NCI-H774 (cell line): ENCODE measurements at places on chromosomes 6 and 20.

- DNase-seq: no peak
These were observed 571.0 kb downstream of the RNF144B start for GRCh38 chr6:18958146-18958545.

DNA sequence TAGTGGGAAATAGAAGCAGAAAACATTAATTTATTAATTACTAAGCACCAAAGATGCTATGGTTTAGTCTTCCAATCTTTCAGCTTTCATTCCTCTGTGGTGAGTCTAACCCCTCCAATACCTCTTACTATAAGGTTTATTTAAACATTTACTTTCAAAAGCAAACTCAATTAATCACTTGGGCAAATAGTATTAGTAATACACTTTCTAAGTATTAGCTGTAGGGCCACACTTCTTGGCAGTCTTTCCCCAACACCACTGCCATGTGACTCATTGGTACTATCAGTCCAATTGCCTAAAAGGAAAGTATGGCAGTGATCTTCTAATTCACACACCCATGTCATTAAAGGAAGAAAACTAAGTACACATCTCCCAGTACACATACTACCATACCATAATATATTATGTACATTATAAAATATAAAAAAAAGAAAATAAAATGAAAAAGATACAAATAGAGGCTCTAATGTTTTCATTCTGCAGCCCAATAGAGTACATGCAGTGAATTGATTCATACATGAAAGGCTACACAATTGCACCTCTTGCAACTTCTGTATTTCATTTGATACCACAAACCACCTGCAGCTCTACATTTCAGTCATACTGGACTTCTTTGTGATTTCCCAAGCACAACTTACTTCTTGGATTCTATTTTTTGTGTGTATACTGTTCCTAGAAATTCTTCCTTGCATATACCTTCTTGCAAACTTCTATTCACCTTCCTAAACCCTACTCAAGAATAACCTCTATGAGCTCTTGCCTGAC is 218.6 kb downstream of the PKHD1 start:
- DNase-seq: no peak

DNA sequence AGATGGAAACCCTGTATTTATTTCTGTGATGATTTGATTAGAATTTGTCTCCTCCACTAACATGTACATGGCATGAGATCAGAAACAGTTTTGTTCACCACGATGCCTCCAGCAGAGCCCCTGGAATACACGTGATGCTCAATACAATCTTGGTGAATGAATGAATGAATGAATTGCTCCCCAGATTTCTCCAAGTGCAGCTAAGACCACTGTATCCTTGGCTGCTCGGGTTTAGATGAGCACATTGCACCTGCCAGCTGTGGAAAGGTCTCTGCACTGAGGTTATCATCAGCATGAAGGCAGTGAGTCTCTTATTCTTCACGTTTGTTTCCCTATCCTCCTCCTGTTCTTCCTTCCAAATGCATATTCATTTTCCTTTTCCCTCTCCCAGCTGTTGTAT is 17.9 kb downstream of the CASS4 start:
- no peak for DNase-seq

- DNase-seq: no peak
These were observed 53.6 kb upstream of the SIRPA start for GRCh38 chr20:1841554-1842140.

DNA sequence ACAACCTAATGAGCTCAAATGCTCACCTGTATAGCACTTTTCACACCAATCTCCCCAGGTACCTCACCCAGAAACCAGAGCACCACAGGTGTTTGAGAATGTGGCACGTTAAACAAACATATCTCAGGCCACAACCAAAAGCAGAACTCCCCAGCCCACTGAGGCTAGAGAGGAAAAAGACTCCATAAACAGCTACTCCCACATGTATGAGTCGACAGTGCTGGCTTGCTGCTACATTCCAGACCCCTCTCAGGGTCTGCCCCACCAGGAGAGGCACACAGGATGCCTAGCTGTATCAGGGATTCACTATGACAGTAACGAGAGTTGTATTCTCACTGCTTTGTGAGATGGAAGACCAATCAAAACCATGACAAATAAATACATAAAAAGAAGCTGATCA is 242.6 kb upstream of the ARID1B start:
- no peak for DNase-seq

DNA sequence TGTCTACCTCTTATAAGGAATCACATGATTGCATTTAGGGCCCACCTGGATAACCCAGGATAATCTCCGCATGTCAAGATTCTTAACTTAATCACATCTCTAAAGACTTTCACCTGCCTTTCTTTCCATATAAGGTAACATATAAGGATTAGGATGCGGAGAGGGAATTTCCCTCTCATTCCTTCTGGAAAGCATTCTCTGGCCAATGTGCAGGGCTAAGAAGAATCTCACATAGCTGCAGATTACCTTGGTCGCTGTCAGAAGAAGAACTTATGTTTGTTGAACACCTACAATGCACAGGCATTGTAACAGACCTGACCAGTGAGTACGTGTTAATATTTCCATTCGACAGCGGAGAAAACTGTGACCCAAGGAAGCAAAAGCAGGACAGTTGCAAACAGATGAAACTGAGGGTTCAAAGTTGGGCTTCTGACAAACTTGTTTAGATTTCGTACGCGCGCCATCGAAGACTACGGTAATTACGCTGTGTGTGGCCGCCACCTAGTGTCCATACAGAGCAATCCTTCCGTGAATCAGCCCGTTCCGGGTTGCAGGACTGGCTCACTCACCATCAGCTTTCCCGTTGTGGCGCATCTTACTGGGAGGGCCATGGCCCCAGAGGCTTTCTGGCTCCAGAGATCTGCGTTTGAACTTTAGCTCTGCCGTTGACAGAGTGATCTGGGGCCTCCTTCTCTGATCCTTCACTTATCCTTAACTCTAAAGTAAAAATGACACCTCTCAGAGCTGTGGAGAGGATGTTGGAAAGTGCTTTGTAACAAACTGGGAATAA is 9.5 kb downstream of the C20orf202 start:
- DNase-seq: peak; percentile 38

DNA sequence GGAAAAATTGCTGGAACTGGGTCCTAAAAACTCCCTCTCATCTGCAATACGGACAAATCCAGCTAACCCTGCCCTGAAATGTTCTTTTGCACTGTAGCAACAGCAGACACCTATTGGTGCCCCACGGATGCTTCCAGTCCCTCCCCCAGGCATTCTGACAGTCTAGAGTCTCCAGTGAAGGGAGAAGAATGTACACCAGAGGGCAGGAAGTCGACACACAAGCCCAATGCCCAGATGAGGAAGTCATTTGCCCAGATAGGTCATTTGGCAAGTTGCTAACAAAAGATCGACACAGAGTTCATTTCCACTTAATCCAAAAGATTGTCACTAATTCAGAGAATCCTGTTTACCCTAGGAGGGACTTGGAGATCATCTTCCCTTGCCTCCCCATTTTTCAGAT is 293.0 kb upstream of the PRDM1 start:
- no peak for DNase-seq

DNA sequence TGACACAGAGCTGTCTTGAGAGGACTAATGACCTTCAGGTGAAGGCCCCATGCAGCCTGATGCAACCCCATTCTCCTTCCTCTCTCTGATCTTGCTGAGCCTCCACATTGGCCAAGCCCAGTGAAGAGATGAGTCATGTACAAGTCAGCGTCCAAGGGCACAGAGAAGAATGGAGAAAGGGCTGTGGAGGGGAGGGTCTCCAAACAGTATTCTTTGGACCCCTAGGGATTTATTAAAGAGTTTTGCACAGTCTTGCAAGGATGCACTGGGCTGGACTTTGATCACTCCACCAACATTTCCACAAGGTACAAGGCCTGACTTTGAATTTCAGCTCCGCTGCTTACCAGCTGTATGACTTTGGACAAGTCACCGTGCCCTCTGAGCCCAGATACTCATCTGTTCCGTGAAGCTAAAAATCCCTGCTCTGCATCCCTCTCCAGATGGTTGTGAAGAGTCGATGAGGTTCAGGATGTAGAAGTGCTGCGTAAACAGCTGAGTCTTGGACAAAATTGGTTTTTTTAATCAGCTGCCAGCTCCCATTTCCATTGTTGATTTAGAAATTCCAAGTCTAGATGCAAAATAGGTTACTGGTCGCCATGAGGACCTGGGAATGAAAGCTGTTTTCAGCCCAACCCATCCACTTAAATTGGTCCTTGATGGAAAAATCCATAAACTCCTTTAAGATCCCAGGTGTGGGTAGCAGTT is 14.1 kb upstream of the KCNG1 start:
- no peak for DNase-seq

DNA sequence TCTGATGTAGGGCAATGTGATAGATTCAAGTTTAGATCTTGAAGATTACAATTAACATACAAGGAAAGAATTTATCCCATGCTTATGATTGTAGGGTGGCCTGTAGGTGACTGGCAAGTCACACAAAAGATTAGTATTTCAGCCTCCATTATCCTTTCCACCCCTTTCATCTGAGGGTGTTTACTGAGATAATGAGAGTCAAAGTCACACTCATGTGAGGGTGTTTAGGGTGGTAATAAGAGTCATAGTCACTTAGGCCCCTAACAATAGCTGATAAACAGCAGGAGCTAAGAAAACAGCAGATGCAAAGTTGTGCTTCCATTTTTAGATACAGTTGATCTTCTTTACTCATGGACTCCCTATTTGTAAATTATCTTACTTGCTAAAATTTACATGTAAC is 11.4 kb downstream of the FAM184A start:
- DNase-seq: peak; percentile 30

GRCh38 chr6:118606268-118606667 is 45.1 kb downstream of the CEP85L start:
- DNase-seq: no peak

- DNase-seq: peak; percentile 41
These were observed 473.9 kb downstream of the PKHD1 start for GRCh38 chr6:51613558-51613957.
